ENCODE measurements at places on chromosomes 2 and 18.

GRCh38 chr2:86022661-86023365, 82.9 kb downstream of the POLR1A start:
- no peak for DNase-seq

DNA sequence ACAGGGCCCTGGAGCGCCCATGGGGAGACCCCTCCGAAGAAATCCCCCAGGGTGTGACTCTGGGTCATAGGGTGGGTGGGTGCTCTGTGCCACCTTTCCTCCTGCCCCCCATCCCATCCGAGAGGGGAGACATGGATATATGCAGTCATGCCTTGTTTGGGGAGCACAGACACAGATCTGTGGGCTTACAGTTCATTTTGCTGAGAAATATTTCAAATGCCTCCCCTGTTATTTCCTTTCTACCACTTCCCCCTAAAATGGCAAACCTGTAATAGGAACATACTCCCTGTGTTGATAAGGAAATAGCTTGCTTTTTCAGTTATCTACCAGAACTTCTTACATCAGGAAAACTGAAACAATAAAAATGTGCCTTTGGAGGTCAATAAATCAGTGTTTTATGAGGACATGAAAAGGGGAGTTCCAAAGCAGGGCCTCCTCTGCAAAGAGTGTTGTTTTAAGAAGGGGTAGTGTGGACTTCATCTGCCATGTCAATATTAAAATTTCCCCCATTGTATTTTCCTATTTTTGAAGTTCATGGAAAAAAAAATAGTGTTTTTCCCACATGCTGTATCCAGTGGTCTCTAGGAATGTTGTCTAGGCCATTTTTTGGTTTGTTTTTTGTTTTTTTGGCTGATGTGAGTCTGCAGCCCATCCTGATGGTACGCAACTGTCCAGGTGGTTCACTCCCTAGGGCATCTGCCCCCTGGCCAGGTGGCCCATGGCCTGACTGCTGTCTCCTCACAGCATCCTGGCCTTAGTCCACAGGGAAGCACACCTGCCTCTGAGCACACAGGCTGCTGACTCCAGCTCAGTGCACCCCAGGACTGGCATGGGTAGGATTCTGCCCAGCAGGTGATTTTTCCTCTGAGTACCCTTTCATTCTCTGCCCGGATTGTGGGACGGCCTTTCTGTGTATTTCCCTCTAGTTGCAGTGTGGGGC, 3.7 kb downstream of the TNFRSF11A start:
- no peak for DNase-seq

GRCh38 chr2:17958466-17959092, 80.1 kb downstream of the KCNS3 start:
- DNase-seq, result no peak

- no peak for DNase-seq
These were observed 187.4 kb upstream of the SLC8A1 start for GRCh38 chr2:40639320-40639719.

All from T-helper 1 cell (primary cell).